ENCODE measurements at places on chromosomes 2 and 18. TPM values are rescaled to one million over a fixed set of nuclear protein-coding genes. Genes with fewer than 3 reads are reported as not detected.

DNA sequence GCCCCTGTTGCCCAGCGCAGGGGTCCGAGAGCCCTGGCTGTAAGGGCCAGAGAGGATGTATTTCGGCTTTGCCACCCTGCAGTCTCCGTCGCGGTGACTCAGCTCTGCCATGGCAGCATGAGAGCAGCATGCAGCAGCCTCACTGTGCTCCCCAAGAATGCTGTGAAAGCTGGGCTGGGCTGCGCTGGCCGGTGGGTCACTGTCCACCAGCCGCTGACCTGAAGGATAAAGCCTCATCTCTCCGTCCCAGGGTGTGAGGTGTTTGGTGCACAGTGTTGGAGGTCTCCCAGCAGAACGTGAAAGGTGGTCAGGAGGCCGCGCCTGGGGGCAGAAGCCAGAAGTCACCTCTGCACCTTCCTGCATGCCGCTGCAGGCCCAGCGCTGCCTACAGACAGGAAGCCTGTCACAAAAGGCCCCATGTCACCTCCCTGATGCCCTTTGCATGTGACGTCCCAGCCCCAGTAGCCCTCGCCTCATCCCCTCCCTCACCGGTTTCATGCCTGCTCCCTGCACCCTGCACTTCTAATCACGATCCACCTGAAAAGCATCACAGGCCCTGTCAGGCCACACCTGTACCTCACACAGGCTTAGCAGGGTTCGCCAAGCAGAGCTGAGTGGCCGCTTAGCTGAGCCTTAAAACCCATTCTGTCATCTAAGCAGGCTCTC is 342.1 kb downstream of the EIPR1 start:
- no peak for DNase-seq

The CNGA3 gene
- total RNA-seq: not detected

GRCh38 chr2:234677758-234678538 is 181.1 kb upstream of the ARL4C start:
- no peak for DNase-seq

The SDC1 gene
- 0.67 TPM for total RNA-seq

- DNase-seq: no peak
These were observed 12.8 kb downstream of the RBFA start for GRCh38 chr18:80046961-80047541.

DNA sequence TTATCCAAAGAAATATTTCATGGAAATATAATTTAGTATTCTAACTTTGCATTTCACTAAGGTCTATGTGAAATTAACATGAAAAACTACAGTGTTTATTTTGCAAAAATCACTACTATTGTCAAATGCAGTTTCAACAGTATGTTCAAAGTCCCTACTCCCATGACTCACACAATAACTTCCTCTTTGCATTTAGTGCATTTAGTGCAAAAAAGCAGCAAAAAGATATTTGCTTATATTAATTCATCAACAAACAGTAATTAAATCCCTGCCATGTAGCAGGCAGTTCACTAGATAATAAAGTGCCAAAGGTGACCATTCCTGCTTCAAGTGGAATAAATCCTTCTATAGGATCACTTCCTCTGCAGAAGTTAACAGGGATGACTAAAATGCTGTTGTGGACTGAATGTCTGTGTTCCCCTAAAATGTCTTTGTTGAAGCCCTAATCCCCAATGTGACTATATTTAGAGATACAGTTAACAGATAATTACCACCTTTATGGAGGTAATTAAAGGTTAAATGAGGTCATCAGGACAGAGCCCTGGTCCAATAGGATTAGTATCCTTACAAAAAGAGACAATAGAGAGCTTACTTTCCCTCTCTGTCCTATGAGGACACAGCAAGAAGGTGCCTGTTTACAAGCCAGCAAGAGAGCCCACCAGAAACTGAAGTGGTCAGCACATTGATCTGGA is 61.7 kb downstream of the STK39 start:
- no peak for DNase-seq

DNA sequence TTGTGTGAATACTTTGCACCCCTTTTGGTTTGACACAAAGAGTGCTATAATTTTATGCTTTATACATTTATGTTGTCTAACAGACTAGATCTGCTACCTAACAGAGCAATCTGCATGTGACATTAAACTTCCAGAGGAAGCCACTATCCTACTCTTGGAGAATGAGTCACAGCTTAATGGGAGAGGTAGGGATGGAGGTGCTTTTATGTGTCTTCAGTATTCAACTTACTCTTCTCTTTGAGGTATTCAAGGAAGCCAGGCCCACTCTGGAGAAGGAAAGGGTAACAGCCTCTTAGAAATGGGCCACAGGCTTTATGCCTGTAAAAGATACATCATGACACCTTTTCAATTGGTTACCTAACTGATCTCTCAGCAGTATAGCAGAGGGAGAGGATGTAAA is 85.8 kb upstream of the NEUROD1 start:
- no peak for DNase-seq

The LONRF2 gene
- total RNA-seq: not detected

- peak; percentile 15 for DNase-seq
These were observed at the start of gene SETBP1 for GRCh38 chr18:44680273-44681075. SETBP1 (plus strand) TSS chr18:44680888; CDS start chr18:44701347, 20,459 bp downstream.

DNA sequence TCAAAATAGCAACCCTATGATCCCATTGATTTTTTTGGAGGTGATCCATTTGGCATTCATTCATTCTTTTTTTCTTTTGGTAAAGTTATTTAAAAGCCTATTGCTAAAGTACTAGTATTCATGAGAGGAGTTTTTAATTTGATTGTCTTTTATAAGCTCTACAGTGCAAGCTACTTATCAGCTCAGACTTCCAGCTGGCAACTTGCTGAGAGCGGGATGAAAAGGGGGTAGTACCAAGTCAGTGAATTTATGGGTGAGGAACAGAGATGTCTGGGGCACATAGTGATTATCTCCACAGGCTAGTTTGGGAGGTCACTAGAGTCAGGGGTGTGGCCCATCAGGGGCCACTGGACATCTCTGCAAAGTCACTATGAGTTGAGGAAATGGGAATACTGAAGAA is 202.4 kb downstream of the PIK3C3 start:
- DNase-seq: no peak

DNA sequence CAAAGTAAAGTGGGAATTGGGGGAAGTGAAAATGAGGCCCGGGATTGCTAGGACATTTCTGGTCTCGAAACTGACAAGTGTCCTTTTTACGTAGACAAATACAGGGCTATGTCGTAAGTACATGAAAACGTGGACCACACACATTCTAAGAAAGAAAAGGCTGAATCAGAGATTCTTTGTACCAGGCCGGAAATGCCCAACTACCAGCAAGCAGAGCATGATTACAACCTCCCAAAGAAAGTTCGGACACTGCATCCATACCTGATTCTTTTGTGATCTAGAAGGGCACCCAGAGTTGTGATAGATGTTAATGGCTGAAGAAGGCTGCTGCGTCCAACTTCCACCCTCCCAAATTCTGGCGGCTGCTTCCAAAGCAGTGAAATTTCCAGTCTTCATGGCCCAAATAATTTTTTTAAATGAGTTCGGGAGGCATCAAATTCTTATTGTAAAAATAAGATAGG is 1.7 kb downstream of the RBMS1 start:
- DNase-seq: no peak

All from activated naive CD4-positive, alpha-beta T cell treated with anti-CD3 and anti-CD28 coated beads for 36 hours (primary cell).